GM23248 (cell line): ENCODE measurements at places on chromosomes 16 and 17.

DNA sequence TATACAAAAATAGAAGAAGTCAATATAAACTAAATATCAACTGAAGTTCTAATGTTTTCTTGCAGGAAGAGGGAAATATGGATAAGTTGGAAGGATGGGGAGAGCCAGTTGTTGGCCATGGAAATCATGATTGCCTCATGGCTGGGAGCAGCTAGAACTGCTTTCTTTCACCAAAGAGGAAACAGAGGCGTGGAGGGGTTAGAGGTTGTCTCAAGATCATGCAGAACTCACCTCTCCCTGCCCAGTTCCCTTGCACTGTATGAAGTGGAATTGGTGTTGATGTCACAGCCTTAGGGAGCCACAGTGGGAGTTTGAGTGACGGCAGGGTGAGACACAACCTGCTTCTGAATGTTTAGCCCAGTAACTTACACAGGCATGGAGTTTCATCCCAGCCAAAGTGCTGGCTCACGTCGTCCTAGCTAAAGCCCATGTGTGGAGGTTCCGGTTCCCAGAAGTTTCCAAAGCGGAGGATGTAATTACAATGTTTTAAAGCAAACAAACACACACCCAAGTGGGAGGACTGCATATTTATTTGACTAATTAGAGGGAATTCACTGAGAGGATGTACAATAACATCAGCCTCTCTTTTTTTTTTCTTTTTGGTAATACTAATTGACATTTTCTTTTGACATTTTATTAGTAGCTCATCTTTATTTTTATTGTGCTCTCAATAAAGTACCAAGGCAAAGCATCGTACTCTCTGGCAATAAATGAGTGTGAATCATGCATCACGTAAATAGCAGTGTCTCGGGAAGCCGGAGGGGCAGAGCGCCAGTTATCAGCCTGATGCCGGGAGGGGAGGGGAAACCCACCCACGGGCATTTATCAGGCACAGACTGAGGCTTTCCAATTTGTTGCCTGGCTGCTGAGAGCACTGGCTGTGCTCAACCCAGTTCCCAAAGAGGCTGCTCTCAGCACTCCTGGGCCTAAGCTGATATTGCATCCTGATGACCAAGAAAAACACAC, 118.7 kb upstream of the CDH5 start:
- DNase-seq = peak; percentile 80

GRCh38 chr16:31118223-31119155, 1.0 kb downstream of the KAT8 start:
- peak; percentile 94 for DNase-seq

DNA sequence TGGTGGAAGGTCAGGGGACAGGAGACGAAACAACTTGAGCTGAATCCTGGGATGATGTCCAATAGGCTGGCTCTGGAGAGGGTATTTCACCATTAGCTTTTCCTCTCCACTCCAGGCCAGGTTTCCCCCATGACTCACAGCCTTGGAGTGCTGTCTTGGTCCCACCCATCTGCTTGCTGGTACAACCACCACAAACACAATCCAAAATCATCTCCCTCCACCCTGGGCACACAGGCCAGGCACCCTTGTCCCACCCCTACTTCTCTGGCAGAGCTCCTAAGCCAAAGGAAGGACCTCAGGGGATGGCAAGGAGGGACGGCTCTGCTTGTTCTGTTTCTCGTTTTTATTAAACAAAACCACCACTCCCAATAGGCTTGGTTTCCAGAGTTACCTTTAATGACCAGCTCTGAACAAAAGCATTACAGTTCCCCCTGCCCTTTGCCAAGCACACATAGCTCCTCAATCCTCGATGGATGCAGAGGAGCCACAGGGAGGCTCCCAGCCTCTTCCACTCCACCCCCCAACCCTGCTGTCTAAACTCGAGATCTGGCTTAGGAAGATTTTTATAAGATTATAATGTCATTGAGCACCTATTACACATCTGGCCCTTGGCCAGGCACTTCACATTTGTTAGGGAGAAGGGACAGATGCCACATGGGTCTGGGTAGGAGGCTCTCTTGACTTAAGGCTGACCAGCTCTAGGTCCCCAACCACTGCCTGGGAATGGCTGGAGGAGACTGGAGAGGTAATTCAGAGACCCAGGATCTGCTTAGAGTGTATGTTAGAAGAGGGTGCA, 13.3 kb downstream of the CAVIN1 start:
- peak; percentile 97 for DNase-seq

GRCh38 chr17:69761767-69762321, 313.2 kb upstream of the KCNJ16 start:
- peak; percentile 92 for DNase-seq

GRCh38 chr16:1982013-1982433, 754 bp upstream of the NOXO1 start:
- no peak for DNase-seq

DNA sequence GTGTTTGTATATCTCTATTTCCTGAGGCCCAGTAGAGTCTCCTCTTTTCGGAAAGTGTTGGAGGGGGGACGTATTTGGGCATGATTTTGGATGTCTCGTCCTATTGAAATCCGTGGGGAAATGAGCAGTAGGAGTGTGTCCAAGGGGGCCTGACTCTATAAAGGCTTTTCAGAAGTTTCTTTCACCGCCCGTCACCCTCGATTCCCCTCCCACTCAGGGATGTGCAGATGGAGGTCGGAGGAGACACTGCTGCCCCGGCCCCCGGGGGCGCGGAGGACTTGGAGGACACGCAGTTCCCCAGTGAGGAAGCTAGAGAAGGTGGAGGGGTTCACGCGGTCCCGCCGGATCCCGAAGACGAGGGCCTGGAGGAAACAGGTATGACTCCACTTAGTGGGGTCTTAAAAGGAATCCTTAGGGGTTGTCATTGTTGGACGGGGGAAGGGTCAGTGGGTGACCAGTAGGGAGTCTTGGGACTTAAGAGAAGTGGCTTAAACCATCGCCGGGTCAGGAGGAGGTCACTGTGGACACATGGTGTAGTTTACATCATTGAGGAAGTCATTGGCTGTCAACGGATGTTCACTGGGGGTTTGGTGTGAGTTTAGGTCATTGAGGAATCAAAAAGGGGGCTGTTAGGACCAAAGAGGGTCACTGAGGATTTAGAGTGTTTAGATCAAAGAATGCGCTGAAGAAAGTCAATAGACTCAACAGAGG, 424 bp downstream of the MON1B start:
- DNase-seq = no peak

- no peak for DNase-seq
Observed at GRCh38 chr16:76441876-76442275, 164.7 kb downstream of the CNTNAP4 start.

- DNase-seq = no peak
Observed at GRCh38 chr17:73010414-73010813, 82.1 kb downstream of the SLC39A11 start.

- peak; percentile 91 for DNase-seq
Observed at GRCh38 chr17:21457051-21458026, 81.2 kb downstream of the KCNJ12 start.

DNA sequence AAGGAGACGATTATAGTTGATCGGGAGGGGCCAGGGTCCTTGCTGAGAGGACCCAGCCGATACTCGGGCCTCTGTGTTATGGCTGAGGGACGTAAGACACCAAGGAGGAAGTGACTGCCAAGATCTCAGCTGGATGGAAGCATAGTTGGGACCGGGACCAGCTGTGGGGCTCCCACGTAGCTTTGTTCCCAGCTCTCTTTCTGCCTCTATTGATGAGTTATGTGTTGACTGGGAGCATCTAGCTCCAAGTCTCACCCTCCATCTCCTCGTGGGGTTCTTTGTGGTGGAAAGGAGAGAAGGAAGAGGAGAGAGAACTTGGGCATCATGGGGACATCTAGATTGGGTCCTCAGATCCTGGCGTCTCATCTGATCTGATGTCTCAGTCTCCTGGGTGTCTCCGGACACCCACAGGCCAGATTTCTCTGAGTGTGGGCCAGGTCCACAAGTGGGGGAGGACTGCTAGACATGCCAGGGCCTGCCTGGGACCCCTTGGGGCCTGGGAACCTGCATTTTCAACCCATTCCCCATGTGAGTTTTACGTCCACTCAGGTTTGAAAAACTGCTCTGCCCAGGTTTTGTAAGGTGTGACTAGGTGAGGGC, 1.0 kb downstream of the MGRN1 start:
- no peak for DNase-seq

- peak; percentile 35 for DNase-seq
Observed at GRCh38 chr16:50037662-50038220, 12.7 kb downstream of the CNEP1R1 start.

DNA sequence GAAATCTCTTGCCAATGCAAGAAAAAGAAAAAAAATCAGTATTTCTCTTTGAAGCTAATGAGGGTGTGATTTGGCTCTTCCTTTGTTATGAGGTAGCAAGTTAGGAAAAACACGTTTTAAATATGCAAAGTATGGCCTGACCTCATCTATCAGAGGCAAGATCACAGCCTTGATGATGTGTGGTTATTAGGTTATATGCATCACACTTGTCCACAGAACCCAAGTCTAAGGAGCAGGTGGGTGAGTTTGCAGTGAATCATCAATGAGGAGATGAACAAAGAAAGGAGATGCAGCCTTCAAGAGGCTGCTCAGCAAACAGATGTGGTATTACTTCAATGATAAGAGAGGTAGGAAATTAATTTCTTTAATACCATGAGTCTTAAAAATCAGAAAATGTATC, 594.8 kb upstream of the CDH5 start:
- DNase-seq = no peak

DNA sequence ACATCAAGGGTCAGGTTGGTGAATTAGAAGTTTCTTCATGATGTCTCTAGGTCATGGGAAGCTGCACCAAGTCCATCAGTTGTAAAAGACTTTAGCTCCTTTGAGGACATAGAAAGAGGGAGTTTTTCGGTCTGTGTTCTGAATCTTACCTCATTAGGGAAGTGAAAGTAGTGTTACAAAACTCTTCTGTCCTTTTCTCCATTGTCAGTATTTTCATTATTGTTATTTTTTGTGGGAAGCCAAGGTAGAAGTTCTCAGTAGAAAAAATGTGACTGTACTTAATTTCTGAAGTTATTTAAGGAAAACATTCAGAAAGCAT, 24.2 kb downstream of the MAP3K3 start:
- no peak for DNase-seq

DNA sequence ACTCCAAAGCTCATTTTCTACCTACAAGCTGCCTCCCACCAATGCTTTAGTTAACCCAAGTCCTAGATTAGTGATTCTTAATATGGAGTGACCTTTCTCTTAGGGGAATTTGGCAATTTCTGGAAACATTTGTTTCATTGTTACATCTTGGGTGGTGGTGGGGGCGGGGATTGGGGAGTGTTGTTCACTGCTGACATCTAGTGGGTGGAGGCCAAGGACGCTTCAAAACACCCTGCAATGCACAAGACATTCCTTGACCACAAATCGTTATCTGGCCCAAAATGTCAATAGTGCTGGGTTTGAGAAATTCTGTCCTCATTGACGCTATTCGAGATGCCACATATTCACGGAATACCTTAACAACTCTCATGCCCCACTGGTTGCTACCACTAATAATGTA, 282.9 kb downstream of the RBFOX1 start:
- DNase-seq = no peak

DNA sequence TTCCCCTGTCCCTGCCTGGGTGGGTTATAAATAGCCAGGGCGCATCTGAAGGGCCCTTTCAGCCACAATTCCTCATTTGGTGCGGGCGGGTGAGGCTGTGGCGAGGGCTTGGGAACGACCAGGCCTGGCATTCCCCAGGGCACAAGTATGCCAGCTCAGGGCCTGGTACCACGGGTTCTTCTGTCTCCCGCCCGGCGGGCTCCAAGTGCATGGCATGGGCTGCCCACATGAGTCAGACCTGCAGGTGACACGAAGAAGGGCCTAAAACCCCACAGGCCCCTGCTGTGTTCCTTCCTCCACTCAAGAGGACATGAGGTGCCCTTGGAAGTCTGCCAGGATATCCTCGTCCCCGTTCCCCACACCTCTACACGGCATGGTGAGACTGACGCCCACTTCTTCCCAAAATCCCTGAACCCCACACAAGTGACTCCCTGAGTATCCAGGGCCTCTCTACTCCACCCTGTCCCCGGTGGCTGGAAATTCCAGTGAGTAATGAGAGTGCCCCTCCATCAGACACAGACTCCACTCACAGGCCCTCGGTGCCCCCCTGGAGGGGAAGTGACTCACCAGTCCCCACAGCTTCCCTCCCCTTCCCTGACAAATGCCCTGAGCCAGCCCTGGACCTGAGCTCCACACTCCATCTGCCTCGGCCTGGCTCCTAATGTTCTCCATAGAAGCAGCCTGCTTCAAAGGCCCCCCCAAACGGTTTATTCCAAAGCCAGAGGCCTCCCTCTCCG, 68.8 kb downstream of the ABR start:
- peak; percentile 88 for DNase-seq

GRCh38 chr17:57788725-57789124, 43.6 kb upstream of the CCDC182 start:
- DNase-seq = no peak

GRCh38 chr17:47713980-47714700, 18.9 kb upstream of the TBX21 start:
- DNase-seq = no peak
